ENCODE measurements at places on chromosomes 4 and X.

DNA sequence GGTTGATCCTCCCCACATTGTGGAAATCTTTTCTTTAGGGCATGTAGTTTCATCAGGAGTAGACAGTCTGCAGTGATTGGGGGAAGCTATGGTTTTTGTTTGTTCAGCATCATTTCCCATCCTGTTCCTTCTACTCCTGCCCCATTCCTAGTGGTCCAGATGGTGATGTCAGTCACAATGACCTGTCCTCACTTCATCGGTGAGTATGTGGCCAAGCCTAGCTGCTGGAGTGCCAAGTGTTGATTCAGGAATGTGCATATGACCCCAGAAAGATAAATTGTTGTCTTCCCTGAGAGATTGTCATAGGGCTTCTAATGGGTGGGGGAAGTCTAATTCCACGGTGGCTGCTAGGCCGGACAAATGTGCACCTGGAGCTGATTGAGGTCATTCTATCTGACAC is 130.6 kb upstream of the FAT1 start:
- no peak for DNase-seq

GRCh38 chr4:2249526-2250356 is 7.8 kb upstream of the HAUS3 start:
- no peak for DNase-seq

DNA sequence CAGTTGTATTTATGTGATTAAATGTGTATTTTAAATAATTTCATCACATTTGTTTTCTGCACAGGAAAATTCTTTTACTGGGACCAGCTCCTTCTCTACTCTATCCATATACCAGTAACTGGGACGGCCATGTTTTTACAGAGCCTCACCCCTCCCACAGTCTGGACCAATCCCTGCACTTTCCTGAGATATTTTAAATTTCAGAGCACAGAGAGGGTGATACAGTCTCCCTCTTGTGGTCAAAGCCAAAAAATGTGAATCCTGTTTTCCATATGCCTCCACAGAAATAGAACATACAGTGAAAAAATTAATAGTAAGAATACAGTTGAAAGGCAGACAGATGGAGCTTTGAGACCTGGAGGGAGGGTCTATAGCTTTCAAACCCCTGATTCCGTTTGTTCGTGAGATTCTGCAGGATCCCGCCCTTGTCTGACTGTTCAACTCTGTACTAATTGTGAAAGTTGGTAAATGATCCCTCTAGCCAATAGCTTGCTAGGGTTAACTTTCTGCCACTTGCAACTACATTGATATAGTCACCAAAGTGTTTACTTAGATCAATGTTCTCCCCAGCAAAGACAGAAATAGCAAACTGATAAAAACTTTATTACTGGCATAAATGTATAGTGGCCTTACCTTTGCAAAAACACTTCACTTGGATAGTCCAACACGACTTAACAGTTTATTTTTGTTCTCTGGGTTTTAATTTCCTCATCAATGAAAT is 172.2 kb downstream of the PPARGC1A start:
- DNase-seq = no peak

GRCh38 chr4:91914176-91914804 is 389.5 kb upstream of the GRID2 start:
- no peak for DNase-seq

GRCh38 chr4:37795581-37796195 is 30.8 kb upstream of the PGM2 start:
- no peak for DNase-seq

GRCh38 chr4:78864405-78865024 is 74.7 kb downstream of the PAQR3 start:
- DNase-seq = no peak

DNA sequence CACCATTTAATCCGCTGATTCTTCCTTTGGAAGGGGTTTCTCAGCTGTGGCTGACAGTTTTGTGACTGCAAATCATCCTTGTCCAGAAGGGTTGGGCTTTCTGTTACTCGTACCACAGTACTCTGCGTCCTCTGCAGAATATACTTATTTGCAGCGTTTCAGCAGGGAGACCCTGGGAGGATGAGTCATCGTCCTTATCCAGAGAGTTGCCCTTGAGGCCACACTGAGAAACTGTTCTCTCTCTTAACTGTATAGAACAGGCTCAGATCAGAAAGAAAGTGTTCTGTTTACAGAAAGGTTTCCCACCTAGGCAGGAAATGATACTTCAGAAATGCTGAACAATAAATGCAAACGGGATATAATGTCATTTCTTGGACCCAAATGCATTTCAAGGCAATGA is 47.8 kb upstream of the DDX53 start:
- DNase-seq = no peak

DNA sequence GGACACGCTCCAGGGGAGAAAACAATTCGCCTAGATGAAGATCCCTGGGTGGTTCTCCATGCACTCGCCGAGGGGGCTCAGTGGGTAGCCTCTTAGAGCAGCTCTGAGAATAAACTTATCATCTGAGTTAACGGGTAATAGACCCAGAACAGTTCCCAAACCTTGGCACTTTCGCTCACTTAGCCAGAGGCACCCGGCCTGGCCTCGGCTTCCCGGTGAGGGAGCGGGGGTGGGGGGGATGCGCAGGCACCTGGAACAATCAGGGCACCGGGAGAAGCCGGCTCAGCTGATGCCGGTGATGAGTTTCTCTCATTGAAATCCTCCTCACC is 405 bp upstream of the ZAR1 start:
- no peak for DNase-seq

GRCh38 chr4:122716825-122717448 is 15.6 kb upstream of the BBS12 start:
- DNase-seq = peak; percentile 82

- DNase-seq = no peak
Observed at GRCh38 chr4:24055623-24056022, 165.8 kb upstream of the PPARGC1A start.

- no peak for DNase-seq
Observed at GRCh38 chr4:10466161-10466560, 8.9 kb upstream of the ZNF518B start.

- DNase-seq = no peak
Observed at GRCh38 chrX:107561468-107562215, 66.7 kb upstream of the PRPS1 start.

- no peak for DNase-seq
Observed at GRCh38 chr4:145001635-145002034, 96.4 kb downstream of the ANAPC10 start.

DNA sequence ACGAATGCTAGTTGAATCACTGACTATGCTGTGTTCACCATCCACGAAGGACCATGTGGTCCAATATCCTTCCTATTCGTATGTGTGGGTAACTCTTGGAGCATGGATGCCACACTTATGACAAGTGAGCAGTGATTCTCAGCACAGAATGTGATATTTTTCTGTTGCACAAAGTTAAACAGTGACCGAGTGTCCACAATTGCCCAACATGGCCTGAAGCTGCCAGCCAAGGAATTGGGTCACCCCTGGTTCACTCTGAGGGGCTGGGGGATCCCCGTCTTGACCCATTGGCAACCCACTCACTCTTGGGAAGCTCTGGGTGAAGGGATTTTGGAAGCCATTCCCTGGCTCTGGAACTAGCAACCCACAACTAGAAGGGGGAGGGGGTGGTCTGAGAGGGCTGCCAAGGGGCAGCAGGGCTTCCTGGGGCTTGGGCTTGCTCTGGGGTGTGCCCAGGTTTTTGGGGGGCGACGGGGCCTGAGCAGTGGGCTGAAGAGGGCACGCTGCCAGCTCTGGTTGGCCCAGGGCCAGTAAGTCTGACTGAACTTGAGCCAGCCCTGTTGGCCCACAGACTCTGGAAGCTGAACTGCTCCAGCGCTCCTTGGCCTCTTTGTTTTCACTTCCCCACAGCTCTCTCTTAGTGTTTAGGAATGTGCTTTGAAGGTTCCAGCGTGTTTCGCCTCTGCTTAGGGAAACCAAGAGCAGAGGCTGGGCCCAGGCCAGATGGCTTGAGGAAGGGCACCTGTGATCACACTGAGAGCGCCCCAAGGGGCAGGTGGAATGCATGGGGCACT is 43.1 kb upstream of the BCOR start:
- DNase-seq = no peak

DNA sequence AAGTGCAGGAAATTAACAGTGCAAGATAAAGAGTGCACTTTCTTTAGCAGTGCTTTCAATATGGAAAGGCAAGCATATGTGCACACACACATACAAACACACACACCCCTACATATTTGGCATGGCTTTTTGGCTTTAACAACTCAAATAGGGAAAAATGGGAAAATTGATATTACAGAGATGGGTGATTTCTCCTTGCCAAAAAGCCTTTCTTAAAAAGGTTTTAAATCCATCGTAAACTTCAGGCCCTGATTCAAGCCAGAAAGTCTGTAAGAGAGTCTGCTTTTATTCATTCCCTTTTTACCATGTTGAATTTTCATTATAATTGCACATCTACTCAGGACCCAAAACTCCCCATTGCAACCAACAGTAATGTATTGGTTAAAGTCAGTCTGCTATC is 612.0 kb upstream of the ACTRT1 start:
- no peak for DNase-seq

- DNase-seq = no peak
Observed at GRCh38 chr4:143626134-143626911, 74.2 kb downstream of the FREM3 start.

- DNase-seq = no peak
Observed at GRCh38 chr4:119284876-119285780, 36.8 kb downstream of the FABP2 start.

DNA sequence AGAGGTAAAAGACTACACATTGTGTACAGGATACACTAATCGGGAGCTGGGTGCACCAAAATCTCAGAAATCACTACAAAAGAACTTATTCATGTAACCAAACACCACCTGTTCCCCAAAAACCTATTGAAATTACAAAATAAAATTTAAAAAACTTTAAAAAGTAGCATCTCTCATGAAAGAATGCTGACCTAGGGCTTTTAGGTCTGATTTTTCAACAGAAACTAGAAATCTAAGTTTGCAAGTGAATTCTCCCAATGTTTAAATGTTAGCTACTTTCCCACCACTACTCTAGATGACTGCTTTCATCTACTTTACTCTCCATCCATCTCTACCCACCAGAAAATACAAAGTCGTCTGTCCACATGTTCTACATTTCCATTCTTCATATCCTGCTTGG is 1447.7 kb downstream of the RPA4 start:
- DNase-seq = no peak

DNA sequence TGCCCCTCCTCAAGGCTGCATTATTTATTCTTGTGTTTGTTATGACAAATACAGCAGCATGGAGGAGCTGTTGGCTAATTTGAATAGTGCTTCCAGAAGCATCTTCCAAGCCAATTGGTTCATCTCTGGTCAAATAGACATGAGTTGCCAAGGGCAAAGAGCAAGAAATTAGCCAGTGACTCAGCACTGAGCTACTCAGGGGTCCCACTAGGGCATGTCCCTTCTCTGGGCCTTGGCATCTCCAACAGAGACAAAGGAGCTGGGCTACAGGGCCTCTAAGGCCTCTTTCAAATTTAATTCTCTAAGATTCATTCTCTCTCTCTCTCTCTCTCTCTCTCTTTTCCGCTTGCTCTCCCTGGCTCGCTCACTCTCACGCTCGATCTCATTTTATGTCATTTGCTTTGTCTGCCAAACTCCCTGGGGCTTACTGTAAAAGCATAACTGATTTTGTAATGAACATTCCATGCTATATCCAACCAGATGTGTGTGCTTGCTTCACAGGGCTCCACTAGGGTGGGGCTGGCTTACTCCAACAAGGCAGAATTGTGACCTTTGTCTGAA is 86.7 kb upstream of the MAGEA4 start:
- DNase-seq = no peak

- no peak for DNase-seq
Observed at GRCh38 chr4:48175806-48176205, 41.8 kb upstream of the TXK start.

DNA sequence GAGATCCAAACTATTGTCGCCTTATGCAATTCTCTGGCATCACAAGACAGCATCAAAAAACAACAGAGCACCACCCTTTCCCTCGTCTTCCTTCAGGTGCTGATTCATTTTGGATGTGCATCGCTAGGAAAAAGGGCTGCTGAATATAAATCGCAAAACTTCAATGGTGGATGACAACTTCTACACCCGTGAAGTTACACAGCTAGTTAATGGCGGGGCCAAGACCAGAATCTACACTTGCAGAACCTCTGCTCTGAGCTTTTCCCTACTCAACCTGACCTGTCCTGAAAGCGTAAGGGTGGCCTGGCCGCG is 674 bp downstream of the GNPDA2 start:
- DNase-seq = no peak

GRCh38 chrX:140439476-140439875 is 65.4 kb downstream of the SOX3 start:
- DNase-seq = no peak

DNA sequence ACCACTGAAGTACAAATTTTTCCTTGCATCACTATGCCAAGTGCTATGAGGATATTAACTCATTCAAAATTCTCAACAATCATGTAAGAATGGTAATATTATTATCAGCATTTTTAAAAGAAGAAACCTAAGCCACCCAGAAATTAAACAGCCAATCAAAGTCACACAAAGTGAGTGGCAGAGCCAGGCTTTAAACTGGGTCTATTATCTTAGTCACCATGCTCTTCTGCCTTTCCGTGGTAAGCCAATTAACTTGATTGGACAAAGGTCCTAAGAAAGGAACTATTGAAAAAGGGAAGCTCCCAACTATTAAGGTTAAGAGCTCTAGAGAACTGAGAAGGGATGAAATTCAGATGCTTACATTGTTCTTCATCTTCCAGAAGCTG is 111.5 kb downstream of the ASB9 start:
- no peak for DNase-seq

- no peak for DNase-seq
Observed at GRCh38 chr4:56910172-56910967, 2.7 kb downstream of the REST start.

- no peak for DNase-seq
Observed at GRCh38 chr4:111707491-111707890, 437.8 kb upstream of the FAM241A start.

DNA sequence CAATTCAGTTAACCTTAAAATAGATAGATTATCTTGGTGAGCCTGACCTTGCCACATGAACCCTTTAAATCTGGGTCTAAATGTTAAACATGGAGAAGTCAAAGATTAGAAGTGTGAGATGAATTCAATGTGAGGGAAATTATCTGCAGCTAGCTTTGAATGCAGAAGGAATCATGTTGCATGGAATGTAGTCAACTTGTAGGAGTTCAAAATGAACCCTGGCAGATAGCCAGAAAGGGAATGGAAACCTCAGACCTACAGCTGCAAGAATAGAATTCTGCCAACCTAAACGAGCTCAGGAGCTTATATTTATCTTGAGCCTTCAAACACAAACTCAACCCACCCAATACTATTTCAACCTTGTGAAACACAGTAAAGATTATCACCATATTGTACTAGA is 632.5 kb downstream of the KCTD8 start:
- no peak for DNase-seq

- DNase-seq = no peak
Observed at GRCh38 chrX:39667191-39667590, 430.6 kb downstream of the BCOR start.

DNA sequence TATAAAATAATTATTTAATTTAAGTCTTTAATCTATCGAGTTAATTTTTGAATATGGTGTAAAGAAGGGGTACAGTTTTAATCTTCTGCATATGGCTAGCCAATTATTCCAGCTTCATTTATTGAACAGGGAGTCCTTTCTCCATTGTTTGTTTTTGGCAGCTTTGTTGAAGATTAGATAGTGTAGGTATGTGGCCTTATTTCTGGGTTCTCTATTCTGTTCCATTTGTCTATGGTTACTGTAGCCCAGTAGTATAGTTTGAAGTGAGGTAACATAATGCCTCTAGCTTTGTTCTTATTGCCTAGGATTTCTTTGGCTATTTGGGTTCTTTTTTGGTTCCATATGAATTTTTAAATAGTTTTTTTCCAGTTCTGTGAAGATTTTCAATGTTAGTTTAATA is 48.3 kb downstream of the EMCN start:
- DNase-seq = no peak

Data from activated CD8-positive, alpha-beta memory T cell treated with anti-CD3 and anti-CD28 coated beads, Interleukin-2, amount 10 ng/mL, durations not matched to agents 7 days and 5 days (primary cell).